ENCODE measurements at places on chromosomes 6 and 20. TPM values are rescaled to one million over a fixed set of nuclear protein-coding genes. Genes with fewer than 3 reads are reported as not detected.

Gene TRIM38
- total RNA-seq: 57.5 TPM

Gene MAP1LC3A
- total RNA-seq: 3.5 TPM

Gene DEFB132
- total RNA-seq: not detected

Gene CST5
- not detected for total RNA-seq

Gene GGTLC1
- total RNA-seq: not detected

Gene SLCO4A1
- total RNA-seq: 79.2 TPM

Gene PHACTR1
- total RNA-seq: 129 TPM

Gene HACE1
- total RNA-seq: 21.4 TPM

Gene IL17F
- total RNA-seq: not detected

Gene LY6G6D
- not detected for total RNA-seq

Gene FOXC1
- 0.39 TPM for total RNA-seq

Gene SRMS
- total RNA-seq: 0.17 TPM

Gene FGD2
- 352 TPM for total RNA-seq
